Stimulated activated CD4-positive, alpha-beta T cell treated with anti-CD3 and anti-CD28 coated beads, Interleukin-12 subunit alpha, Interleukin-12 subunit beta, amount 100 ng/mL, for 4 hours (primary cell): ENCODE measurements at places on chromosomes 7 and 10.

DNA sequence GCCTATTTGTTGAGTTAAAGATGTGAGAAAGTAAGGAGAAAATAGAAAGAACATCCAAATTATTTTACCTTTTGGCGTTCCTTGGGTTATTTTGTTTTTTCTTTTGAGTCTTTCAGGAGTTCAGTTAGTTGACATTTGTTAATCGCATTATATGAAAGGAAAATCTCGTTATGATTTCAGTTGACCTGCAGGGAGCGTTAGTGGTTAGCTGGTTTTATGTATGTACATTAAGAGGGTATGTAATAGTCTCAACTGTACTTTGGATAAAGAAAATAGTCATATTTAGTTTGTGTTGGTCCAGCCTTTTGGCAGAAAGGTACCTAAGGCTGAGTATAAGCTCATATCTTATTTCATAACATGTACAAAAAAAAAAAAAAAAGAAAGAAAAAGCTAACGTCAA, 4.0 kb downstream of the BMPER start:
- no peak for DNase-seq

DNA sequence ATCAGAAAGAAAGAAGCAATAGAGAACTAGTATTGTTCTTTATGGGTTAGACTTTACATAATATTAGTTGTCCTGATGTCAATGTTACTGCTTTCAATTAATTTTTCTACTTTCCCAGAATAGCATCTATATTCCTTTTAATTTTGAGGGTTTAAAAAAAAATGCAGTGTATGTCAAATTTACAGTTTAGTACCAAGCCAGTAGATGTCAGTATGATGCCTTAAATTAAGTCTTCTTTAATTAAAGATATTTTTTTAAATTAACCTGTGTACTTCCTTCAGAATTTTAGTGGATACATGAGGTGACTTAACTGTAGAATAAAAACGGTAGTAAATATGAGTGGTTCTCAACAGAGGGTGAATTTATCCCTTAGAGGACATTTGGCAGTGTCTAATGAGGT, 35.2 kb upstream of the STOX1 start:
- DNase-seq, result no peak

DNA sequence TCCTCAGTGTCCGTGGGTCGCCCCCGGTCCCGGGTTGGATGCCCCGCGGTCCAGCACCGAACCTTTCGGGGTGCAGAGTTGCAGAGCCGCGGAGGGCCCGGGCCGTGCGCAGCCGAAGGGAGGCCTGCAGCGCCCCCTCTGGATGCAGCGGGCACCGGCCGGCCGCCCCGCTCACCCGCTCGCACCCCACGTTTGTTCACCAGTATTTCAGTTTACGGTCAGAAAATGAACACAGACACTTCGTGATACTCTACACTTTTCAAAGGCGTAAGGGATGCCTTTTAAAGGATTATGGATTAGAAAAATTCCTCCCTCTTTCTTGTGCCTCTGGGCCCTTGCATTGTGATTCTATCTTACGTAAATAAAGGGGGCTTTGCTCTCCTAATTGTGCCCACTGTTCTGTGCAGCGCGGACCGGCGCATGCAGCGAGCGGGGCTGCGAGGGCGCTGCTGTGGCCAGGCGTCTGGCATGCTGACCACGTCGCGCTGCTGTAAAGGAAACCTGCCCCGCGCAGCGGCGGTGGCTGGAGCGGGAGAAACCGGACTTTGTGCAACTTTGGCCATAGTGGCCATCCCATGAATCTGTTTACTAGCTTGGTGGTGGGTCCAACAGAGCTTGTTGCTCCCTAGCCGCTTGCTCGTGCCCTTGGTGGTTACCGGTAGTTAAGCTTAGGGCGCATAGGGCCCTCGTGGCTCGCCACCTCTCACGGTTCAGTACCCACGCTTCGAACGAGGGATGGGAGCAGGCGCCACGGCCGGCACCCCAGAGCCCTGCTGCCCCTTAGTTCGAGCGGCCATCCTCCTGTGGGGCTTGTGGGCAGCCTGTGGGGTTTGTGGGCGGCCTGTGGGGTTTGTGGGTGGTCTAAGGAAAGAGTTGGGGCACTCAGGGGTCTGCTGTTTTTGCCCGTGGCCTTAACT, 739 bp upstream of the MEST start:
- no peak for DNase-seq

- DNase-seq, result no peak
Measured at GRCh38 chr10:68989317-68989990, 851 bp downstream of the KIFBP start.

GRCh38 chr7:138903859-138904435, 77.2 kb downstream of the KIAA1549 start:
- no peak for DNase-seq

DNA sequence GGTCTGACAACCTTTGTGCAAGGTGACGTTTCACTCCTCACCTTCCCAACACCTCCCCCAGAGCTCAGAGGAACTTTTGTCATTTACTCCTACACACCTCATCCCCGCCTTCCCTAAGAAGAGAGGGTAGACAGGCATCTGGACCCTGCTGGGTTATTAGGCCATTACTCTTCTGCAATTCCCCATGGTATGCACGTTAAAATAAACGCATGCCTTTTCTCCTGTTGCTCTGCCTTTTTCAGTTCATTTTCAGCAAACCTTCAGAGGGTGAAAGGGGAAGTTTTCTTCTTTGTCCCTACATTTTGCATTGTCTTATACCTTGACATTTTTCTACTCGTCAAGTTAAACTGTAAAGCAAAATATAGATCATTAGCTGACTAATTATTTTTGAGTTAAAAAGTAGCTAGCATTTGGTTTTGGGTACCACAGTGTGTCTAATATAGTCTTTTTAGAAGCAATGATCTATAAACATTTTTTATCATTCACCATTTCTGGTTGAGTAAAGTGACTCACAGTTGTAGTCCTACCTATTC, 10.5 kb upstream of the EDRF1 start:
- DNase-seq, result no peak

DNA sequence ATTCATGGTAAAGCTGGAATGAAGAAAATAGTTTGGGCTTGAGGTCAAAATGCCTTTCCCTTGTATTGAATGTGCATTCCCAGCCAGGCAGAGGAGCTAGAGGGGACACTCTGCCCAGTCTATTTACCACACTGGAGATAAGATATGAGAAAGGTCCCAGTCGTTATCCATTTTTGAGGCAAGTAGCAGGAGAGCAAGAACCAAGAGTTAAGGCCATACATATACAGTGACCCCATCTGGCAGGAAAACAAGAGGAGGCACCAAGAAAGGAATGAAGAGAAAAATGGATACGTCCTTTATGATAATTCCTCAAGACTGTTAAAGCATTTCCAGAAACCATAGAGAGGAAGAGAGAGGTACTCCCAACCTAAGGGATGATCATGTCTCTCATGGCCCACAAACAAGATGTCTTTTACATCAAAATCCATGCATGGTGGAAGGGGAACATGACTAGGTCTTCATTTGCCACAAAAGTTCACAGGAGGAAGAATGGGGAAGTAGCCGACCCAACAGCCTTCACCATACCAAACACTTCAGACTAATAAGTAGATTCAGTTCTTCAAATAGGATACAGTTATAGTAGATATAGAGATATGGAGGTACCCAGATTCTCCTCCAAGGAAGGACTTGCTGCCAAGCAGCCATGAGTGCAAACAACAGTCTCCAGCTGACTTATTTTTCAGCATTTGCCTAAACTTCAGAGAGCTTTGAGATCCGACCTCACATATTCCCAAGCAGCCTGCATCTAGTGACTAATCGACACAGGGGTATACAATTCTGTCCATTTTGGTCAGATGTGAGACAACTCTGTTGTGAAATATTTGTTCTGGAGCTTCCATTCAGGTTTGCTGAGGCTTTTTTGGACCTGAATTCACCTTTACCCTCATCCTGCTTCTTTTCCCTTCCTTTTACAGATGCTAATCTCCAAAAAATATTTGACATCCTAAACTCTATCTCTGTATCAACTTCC, 61.1 kb upstream of the CCDC71L start:
- no peak for DNase-seq

GRCh38 chr7:156892081-156892800, 742 bp downstream of the LMBR1 start:
- peak; percentile 60 for DNase-seq

DNA sequence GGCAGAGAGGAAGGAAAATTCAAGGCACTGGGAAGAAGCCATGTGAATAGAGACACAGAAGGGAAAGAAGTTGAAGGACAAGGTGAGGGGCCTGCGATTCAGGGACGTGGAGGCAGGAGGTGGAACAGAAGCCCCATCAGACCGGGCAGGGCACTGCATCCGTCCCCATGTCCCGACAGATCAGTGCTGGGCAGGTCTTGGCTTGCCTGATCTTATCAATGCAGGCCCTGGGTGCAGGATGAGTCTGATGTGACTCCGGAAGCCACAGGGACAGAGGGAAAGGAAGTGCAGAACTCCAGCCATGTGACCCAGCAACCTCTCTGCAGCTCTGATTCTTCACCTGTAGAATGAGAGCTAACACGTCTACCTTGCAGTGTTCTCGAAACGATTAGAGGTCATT, 136.2 kb upstream of the CTBP2 start:
- DNase-seq, result no peak

- no peak for DNase-seq
Measured at GRCh38 chr10:44203535-44203934, 181.4 kb downstream of the CXCL12 start.

DNA sequence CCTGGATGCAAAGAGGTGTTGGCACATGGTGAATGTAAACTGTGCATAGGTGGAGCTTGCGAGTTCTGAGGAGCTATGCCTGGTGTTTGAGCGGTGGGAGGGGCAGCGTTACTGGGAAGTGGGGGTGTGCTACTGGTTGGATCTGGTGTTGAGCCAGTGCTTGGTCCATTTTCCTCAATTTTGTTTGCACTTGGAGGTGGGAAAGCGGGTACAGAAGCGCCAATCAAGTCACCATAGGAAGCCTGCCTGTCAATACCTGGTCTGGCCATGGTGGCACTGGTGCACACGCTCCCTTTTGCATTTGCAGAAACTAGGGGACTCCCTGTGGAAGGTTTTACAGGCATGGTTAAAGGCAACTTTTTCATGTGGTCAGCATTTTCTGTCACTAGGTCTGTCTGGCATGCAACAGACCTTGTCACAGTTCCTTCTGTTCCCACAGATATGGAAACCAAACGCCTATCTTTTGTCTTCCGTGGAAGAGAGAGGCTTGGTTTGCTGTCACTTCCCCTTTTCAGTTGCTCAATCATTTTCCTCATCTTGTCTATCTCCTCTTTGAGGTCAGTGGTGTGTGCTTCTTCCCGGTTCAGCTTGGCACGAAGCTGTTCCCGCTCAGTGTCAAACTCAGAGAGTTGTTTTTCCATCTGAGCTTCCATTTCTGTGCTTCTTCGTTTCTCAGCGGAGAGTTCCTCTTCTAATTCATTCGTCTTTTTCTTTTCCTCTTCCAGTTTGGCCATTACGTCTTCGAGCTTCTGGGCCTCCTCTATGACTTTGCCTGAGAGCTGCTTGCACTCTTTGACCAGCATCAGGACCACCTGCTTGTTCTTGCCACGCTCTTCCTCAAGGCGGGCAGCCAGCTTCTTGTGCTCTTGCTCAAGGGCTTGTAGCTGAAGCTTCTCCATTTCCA, 81.1 kb downstream of the CTTNBP2 start:
- no peak for DNase-seq

DNA sequence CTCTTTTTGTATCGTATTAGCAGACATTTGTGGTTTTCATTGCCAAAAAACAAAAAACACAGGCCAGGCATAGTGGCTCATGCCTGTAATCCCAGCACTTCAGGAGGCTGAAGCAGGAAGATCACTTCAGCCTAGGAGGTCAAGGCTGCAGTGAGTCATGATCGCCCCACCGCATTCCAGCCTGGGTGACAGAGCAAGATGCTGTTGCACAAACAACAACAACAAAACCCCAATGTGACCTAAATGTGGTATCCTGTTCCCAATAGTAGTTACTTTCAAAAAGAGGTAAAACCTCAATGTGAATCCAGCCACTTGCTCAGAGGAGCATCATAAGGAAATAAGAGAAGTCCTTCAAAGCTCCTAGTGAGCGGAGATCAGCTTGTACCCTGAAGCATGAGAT, 45.8 kb upstream of the SKAP2 start:
- DNase-seq, result no peak

GRCh38 chr7:99311702-99312101, 14.0 kb upstream of the ARPC1A start:
- no peak for DNase-seq

DNA sequence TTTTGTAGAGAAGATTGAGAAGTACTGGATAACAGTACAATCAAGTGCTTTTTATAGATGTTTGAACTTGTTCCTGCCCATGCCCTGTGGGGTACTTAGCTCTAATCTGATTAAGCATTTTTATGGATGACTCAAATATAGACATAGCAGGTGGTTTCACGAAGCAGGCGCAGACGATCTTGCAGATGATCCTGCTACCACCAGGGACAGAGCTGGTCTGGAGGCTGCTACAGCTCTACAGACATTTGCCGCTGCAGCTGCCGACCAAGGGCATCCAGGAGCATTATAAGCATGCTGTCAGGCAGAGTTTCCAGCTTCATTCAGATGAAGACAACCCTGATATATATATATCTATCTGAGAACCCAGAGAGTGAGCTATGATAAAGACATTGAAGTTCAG, 650.4 kb downstream of the NXPH1 start:
- DNase-seq, result no peak

GRCh38 chr10:48594803-48595538, 9.9 kb downstream of the ARHGAP22 start:
- no peak for DNase-seq
